ENCODE measurements at places on chromosomes 5 and 9.
A peak's percentile ranks its signal among the peaks of the same experiment; 100 is the strongest.

- DNase-seq = no peak
These were observed 57.4 kb upstream of the CDH12 start for GRCh38 chr5:22910523-22910922.

DNA sequence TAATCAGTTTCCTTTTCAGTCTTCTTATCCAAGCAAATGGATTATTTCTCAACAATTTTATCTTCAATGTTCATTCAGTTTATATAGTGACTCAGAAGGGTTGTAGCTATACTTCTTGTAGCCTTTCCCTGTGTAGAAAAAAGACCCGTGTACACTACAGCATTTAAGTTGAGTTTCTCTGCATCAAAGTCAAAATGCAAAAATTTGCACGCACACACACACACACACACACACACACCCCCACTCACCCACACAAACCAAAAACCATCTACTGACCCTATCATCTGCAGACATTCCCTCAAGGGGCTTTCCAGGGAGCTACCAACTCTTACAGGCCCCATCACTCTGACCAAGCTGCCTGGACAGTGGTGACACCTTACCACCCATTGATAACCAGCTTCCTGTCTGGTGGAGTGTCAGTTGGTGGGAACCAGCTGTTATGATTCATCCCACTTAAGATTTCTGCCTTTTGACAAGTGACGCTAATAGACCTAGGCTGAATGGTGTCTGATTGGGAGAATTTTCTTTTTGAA is 12.2 kb upstream of the ELL2 start:
- DNase-seq = no peak

GRCh38 chr5:164649266-164649665 is 1143.8 kb downstream of the MAT2B start:
- no peak for DNase-seq

DNA sequence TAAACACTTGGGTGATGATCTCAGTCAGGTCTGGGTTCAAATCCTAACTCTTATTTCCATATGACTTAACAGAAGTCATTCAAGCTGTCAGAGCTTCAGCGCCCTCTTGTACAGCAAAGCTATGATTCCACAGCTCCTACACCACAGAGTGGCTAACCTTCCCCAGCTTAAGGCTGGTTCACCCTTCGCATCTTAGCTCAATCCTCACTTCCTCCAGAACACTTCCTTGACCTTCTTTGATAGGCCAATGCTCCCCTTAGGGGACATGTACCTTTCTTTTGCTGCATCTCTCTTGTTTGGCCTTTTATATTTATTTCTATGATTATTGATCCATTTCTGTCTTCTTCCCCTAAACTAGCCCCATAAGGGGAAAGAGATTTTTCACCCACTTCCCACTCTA is 57.0 kb downstream of the RASEF start:
- DNase-seq = no peak

DNA sequence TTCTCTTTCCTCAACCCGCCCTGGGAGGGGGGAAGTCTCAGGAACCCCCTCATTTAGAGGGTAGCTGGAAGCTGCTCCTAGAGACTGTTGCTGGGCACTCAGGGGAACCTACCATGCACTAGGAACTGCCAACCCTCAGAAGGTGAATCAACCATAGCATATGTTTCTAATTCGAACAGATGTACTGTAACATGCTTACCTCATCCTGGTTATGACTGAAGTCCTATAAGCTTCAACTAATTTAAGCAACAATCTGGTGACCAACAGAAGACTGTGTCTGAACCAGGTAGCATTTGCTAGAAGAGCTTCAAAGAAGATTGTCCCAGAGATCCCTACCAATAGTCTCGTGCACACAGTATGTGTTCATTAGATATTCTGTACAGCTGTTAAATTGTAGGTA is 5.7 kb upstream of the PRDM6 start:
- no peak for DNase-seq

- DNase-seq = no peak
These were observed 3.2 kb upstream of the HMGCS1 start for GRCh38 chr5:43316421-43316820.

- no peak for DNase-seq
These were observed 164.4 kb downstream of the FOCAD start for GRCh38 chr9:20848490-20848889.

DNA sequence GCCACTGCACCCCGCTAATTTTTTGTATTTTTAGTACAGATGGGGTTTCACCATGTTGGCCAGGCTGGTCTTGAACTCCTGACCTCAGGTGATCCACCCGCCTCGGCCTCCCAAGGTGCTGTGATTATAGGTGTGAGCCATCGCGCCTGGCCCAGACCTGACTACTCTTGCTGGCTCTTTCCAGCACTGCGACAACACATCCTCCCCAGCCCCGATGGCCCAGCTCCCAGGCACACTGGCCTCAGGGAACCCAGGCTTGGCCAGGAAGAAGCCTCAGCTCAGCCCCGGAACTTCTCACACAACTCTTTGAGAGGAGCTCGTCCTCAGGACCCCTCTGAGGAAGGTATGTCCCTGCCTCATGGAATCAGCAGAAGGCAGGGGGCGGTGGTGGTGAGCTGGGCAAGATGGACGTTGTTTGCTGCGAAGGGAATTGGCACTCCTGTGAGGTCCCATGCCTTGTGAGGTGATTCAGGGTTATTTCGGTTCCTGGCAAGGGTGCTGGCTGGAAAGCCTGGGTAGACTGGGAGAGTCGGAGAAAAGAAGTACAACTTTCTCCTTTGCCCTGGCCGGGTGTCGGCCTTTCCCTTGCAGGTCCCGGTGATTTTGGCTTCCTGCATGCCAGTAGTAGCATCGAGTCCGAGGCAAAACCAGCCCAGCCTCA is 5.9 kb downstream of the DELE1 start:
- DNase-seq = no peak

DNA sequence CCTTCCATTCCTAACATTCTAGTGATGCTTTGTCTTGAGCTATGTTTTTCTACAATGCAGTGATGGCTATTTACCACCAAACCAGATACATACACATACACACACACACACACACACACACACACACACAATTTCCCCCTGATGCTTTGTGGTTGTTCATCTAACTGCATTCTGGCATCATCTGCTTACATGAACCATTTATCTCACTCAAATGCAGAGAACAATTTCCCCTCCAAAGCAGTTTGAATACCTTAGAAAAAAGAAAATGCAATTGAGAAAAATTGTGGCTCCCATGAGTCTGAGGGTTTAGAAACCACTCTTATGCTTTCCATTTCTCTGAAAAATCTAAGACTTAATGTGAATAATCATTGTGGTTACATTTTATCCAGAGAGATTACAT is 1024.8 kb downstream of the TLE4 start:
- DNase-seq = no peak

DNA sequence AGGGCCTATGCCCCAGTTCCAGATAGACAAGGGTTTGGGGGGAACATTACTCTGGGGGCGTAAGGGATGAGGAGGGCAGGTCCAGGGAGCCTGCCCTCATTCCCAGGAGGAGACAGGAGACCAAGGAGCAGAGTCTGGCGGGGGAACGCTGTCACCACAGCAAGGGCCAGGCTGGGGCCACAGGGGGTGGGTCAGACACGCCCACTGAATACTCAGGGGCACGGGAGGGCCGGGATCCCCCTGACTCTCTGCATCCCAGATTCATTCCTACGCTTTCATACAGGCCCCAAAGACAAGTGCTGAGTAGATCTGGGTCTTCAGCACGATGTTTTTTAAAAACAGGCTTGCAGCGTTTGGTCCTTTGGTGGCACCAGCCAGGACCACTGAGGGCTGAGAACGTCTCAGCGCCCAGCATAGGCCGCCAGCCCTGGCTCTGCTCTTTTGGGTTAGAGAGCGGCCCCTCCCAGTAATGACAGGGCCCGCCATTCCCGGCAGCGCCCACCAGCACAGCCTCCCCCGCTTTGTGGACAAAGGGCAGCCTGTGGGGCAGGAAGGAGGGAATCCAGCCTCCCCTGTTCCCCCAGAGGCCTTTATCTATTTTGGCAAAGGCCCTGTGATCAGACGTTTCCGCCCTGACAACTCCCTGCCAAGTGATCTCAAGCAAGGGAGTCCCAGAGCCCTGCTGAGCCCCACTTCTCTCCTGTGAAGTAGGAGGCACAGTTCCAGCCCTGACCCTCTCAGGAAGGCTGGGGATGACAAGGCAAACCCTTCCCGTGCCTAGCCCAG is 24.9 kb downstream of the NEK6 start:
- DNase-seq = peak; percentile 59

GRCh38 chr5:13460587-13460986 is 483.9 kb downstream of the DNAH5 start:
- no peak for DNase-seq

- DNase-seq = peak; percentile 47
These were observed 1471.7 kb upstream of the C9orf72 start for GRCh38 chr9:29044959-29045358.

GRCh38 chr5:157245476-157245875 is 20.4 kb upstream of the CYFIP2 start:
- DNase-seq = peak; percentile 21

- DNase-seq = no peak
These were observed 522.1 kb downstream of the CCDC171 start for GRCh38 chr9:16074963-16075362.

DNA sequence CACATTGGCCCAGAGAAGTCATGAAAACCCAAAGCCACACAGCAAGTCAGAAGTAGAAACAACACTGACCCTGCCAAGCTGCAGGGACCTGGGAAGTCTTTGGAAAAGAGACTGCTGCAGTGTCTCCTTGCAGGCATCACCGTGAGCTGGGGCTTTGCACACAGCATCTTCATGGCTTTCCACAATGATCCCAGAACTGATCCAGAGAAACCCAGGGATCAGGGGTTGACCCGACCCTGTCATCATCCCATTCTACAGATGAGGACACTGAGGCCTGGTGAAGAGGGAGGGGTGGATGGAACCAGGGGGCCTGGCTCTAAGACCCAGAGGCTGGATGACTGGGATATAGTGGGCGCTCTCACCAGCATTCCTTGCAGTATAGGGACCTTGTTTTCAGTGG is 4.3 kb upstream of the FAM78A start:
- no peak for DNase-seq

Data from H4 (cell line).